ENCODE measurements at places on chromosomes 3 and 15.

DNA sequence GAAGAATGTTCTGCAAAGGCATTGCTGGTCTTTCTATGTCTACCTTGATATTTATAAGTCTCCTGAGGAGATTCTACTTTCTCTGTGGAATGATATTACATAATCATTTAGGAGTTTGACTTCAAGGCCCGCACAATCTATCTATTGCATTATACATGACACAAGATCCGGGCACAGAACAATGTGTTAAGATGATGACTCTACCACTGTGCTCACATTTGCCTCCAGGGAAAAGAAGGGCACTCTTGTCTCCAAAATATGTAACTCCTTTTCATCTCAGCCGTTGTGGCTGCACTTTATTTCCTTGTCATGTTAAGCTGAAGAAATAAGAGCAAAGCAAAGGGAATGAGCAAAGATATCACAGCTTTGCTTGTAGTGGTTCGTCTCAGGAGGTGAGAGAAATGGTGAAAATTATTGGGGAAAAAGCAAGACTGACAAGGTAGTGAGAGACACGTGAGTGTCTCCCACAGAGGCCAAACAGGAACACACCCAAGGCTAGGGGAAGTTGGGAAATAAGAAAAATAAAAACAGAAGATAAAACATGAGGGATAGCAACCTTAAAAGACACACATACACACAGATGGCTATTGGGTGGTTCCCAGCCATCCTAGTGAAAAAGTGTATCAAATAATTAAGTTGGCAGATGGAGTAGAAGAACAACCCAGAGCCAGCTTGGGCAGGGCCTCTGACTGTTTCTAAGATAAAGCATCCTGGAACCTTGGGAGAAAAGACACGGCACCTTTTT, 184.3 kb downstream of the P3H2 start:
- no peak for DNase-seq

GRCh38 chr3:34582055-34582454, 783.6 kb downstream of the PDCD6IP start:
- no peak for DNase-seq

- no peak for DNase-seq
Measured at GRCh38 chr3:115655761-115656282, 32.5 kb downstream of the GAP43 start.

DNA sequence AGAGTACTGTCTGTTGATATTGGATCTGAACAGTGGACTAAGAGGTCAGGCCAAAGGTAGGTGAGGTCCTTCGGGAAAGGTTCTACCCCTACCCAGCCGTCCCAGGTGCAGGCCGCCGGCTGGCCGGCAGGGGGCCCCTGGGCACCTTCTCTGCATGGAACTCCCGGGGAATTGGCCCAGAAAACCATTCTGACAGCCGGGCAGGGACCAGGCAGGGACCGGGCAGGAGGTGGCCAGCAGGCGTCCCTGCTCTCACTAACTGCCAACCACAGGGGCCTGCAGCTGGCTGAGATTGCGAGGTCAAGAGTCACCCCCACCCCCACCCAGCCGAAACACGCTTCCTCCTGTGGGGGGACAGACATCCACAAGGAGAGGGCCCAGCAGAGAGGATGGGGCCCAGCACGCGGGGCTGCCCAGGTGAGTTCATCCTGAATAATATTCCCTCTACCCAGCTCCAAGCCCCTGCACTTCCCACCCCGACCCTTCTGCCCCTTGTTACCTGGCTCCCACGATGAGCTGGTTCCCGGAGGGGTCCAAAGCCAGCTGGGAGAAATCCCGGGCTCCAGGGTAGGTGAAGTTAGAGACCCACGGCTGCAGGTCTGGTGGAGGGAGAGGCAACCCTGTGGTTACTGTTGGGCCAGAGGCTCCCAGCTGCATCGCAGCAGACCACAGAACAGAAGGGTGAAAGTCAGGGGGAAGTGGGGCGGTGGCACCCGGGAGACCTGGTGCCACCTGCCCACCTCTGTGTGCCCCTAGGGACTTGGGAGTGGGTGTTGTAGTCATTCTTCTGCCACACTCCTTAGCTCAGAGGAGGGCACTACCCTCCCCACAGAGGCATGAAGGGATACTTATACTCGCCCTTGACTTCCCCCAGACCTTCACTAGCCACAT, 84.4 kb downstream of the SEMA5B start:
- no peak for DNase-seq

- no peak for DNase-seq
Measured at GRCh38 chr3:67875858-67876257, 221.4 kb upstream of the SUCLG2 start.

- no peak for DNase-seq
Measured at GRCh38 chr3:125052624-125053303, 3.0 kb downstream of the HEG1 start.

- DNase-seq, result no peak
Measured at GRCh38 chr3:149640976-149641728, 16.7 kb downstream of the WWTR1 start.

DNA sequence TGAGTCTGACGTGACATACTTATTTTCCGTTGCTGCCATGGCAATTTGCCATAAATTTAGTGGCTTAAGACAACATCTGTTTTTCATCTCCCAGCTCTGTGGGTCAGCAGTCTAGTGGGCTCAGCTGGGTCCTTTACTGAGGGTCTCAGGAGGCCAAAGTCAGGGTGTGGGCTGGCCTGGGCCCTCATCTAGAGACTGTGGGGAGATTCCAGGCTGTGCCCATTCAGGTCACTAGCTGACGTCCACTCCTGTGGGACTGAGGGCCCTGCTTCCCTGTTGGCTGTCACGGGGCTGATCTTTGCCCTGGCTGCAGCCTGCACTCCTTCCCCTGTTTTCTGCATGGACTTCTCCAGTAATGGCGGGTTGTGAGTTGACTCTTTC, 19.1 kb downstream of the FGD5 start:
- DNase-seq, result no peak

DNA sequence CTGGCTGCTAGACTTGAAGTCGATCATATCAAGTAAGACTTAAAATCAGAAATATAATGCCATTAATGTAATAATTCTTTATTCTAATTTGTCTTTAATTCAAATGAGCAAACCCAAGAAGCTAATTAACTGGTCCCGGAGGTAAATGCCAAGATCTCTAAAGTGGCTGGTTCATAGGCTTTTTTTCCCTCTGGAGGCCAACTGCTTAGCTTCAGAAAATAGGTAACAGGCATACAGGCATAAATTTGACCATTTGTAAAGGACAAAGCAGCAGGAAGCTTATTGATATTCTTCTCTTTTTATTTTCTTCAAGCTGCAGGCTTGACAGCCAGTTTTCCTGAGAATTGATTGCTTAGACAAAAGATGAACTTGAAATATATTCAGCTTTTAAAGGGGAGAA, 158.6 kb upstream of the RAP2B start:
- DNase-seq, result no peak

GRCh38 chr3:126146525-126147146, 33.8 kb downstream of the ALDH1L1 start:
- no peak for DNase-seq

DNA sequence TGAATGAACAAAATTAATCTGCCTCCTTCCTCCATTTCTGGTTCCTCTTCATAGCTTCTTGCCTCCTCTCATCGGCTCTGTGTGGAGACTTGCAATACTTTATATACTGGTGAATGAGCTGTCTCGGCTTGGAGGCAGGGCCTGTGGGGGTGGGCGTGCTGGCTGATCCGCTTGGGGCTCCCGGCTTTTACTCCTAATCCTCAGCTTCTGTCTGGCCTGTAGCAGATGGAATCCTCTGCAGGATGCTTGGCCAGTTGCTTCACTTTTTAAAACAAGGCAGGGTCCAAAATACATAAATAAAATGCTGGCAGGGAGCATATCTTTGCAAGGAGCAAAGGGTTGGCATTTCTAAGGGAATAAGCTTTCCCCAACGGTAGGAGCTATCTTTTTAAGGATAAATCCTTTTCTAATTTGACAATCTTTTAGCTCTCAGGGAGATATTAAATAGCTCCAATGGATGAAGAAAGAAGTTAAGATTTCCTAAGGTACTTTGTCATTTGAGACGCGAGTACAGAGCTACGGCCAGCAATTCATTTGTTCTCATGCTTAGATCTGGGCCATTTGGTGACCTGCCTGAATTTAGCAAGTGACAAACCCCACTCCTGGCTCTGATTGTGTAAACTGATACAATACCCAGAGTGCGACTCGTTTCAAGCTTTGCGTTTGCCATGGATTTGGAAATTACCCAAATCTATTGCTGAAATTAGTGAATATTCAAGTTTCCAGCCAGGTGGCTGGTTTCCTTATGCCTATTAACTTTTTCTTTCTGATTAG, 18.9 kb downstream of the SV2B start:
- DNase-seq, result no peak

- no peak for DNase-seq
Measured at GRCh38 chr3:4666071-4666470, 172.9 kb downstream of the ITPR1 start.

DNA sequence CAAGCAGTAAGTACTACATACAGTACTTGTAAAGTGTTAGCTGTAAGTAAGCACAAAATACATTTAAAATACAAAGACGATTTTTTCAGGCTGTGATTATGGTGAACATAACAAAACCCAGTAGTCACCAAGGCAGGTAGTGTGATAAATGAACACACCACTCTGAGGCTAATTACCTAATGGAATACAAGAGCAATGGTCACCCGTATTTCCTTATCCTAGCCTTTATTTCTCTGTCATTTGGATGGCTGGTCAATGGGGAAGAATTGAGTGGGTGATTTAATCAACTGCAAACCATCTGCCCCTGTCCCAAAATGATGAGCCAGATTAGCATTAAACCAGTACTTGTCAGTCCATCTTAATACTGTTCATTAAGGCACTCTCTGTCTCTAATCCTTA, 89.2 kb upstream of the CGNL1 start:
- no peak for DNase-seq

- no peak for DNase-seq
Measured at GRCh38 chr3:96994988-96995387, 180.6 kb downstream of the EPHA6 start.

- no peak for DNase-seq
Measured at GRCh38 chr3:78116874-78117273, 1077.0 kb downstream of the ROBO2 start.

- no peak for DNase-seq
Measured at GRCh38 chr3:169662843-169663160, 710 bp downstream of the MECOM start.

GRCh38 chr3:83513677-83514076, 1445.1 kb upstream of the CADM2 start:
- DNase-seq, result no peak

DNA sequence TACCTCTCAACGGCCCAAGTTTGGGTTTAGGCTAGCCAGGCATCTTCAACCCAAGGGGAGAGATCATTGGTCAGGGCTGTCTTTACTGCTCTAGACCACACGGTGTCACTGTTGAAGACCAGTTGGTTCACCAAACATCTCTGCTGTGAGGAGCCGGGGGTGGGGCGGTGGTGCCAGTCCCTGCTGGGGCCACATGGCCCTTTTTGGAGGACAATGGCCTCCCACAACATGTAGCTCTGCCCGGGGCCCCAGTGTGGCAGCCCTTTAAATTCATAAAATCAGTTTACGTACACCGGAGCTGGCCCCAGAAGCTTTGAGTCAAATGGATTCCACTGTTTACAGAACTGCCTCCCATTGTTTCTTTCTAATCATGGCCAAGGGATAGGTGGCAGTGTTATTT, 19.1 kb upstream of the TM4SF18 start:
- no peak for DNase-seq

- no peak for DNase-seq
Measured at GRCh38 chr3:8579096-8579495, 65.5 kb downstream of the SSUH2 start.

All from CD4-positive, CD25-positive, alpha-beta regulatory T cell (primary cell).